ENCODE measurements at places on chromosomes 3 and 15.
A peak's percentile ranks its signal among the peaks of the same experiment; 100 is the strongest.

DNA sequence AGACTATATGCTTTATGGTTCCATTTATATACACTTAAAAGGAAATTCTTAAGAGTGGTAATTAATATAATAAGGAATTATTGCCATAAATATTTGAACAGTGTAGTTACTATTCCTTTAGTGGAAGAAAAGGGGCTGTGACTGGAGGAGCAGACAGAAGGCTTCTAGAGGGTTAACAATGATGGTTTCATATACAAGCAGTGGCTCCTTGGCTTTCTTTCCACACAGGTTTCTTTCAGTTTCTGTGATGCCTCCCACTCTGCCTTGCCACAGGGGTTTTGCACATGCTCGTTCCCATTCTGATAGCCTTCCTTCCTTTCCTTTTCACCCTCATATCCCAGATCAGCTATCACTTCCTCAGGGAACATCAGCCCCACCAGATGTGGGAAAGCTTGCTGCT is 108.8 kb upstream of the LYSMD4 start:
- no peak for DNase-seq

- DNase-seq, result no peak
Measured at GRCh38 chr15:55515491-55515890, 7.5 kb upstream of the DNAAF4 start.

DNA sequence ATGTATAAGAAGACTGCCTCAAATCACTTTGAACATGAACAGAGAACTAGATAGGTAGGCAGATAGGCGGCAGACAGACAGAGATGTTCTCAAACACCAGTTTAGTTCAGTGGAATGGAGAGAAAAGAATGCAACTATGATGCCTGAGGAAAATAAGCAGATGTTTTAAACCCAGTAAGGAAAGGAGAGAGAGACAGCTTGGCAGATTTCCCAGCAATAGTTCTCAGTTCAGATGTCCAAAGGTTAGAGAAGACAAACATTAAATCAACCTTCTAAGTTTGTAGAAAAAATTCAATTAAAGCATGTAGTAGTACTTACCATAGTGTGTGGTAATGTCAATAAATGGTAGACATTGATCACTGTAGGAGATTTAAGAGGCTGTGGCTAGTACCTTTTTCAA is 209.6 kb upstream of the PFN2 start:
- no peak for DNase-seq

DNA sequence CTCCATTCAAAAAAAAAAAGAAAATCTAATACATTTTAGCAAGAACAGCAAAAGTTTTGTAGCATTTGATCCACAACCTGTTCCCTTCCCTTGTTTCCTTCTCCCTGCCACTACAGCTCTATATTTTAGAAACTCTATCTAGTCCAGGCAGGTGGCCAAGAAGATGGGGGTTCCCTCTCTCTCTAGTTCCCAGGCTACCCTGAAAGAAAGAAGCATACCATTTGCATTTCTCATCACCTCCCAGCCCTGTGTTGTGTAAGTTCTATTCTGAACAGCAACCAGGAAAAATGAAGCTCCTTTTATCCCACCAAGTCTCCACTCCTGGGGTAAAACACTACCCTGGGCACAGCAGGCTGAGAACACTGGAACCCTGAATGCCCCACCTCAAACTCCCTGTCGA is 100.0 kb downstream of the PCCB start:
- DNase-seq, result peak; percentile 61

GRCh38 chr3:119759962-119760361 is 21.9 kb upstream of the NR1I2 start:
- no peak for DNase-seq

DNA sequence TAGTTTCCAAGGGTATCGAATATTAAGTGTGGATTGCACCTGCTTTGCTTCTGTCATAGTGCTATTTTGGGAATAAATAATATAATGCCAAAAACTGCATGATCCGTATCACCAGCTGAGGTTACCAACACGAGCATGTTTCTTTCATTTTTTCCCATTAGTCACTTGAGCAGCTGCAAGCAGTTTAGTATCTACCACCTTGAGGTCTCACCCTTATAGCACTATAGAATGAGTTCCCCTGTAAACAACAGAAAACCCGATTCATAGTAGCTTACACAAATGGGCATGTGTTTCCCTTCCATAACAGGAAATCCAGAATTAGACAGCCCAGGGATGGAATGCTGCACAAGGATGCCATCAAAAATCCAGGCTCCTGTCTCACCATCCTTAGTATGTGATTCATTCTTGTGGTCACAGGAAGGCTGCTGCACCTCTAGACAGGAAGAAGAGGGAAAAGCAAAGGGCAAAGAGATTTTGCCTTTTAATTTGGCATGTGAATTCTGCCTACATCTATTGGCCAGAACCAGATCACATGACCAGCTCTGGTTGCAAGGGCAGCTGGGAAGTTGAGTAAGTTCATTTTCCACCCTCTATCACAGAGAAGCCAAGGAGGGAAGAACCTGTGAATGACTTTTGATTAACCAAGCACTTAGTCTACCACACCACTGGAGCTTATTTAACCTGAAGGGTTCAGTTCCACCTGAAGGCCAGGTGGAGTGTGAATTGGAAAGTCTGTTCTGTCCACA is 91.3 kb upstream of the SLC25A36 start:
- no peak for DNase-seq

DNA sequence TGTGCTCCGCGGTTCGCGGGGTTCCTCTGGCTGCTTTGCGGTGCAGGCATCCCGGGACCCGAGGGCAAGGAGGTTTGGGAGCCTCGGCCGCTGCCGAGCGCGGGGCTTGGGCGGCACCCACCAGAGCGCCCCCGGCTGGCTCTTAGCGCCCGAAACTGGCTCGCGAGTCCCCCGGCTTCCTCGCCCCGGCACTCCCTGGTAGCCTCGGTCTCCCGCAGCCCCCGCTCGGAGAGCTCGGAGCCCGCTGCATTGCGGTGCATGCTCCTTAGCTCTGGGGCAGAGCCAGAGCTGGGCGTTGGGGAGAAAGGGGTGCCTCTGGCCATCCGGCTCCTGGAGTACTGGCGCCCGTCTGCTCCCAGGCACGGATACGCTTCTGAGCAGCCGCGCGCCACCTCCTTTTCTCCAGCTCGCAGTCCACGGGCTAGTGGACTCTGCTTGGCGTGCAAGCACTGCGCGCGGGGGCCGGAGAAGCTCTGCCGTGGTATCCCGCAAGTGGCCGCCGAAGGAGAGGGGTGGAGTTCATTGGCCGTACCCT is 753 bp downstream of the EPHB1 start:
- DNase-seq, result no peak

GRCh38 chr3:195893916-195894465 is 14.4 kb downstream of the TNK2 start:
- DNase-seq, result no peak

DNA sequence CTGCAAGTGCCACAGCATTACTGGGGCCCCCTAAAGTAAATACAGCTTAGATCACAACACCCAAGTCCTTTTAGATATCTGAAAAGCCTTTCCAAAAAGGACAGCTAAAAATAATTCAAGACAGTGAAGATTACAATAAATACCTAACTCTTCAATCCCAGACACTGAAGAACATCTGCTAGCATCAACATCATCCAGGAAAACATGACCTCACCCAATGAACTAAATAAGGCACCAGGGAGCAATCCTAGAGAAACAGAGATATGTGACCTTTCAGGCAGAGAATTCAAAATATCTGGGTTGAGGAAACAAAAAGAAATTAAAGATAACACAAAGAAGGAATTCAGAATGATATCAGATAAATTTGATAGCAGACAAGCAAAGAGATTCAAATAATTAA is 71.7 kb upstream of the TTC14 start:
- DNase-seq, result no peak
